ENCODE measurements at places on chromosomes 7 and 10.

DNA sequence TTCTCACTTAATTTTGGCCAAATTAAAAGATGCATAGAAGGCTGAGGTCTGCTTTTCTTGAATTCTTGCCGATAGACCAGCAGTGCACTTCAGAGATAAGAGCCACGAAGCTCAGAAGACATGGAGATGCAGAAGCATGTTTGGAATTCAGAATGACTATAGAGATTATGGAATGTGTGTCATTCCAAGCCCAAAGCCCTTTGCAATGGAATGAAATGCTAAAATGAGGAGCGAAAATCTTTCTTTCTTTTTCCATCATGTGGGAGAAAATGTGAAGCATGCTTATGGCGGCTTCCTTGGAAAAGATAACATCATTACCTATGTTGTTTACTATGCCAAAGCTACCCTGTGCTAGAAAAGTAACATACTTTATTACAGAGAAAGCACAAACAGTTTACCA is 257.0 kb upstream of the RNF32 start:
- no peak for DNase-seq

GRCh38 chr7:99505324-99505662 is 831 bp downstream of the ZKSCAN5 start:
- no peak for DNase-seq

DNA sequence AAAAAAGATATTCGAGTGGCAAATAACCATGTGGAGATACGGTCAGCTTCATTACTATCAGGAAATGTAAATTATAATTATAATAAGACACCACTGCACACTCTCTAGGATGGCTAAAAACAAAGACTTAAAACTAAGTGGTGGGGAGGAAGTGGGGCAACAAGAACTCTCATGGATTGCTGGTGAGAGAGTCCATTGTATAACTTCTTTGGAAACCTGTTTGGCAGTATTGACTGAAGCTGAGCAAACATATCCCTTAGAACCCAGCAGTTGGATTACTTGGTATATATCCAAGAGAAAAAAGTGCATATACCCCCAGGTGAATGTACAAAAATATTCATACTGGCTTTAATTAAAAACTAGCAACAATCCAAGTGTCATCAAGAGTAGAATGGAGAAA is 133.7 kb upstream of the CTBP2 start:
- no peak for DNase-seq

DNA sequence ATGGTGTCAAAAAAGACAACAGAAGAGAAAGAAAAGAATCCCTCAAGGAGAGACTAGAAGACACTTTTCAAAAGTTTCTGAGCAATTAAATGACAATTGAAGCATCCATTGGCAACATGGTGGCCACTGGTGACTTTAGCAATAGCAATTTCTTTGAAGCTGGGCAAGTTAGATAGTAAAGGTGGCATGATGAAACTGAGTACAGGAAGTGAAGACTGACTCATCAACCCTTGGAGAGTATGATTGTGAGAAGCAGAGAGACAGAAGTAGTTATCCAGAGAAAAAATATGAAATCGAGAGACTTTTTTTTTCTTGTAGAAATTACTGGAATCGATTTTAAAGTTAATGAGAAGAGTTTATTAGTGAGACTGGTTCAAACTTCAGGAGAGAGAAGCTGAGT is 52.5 kb downstream of the DGKB start:
- DNase-seq, result no peak

GRCh38 chr7:95180-95862 is 97.0 kb upstream of the FAM20C start:
- DNase-seq, result no peak

GRCh38 chr7:37248396-37248861 is 200.2 kb downstream of the ELMO1 start:
- DNase-seq, result no peak

DNA sequence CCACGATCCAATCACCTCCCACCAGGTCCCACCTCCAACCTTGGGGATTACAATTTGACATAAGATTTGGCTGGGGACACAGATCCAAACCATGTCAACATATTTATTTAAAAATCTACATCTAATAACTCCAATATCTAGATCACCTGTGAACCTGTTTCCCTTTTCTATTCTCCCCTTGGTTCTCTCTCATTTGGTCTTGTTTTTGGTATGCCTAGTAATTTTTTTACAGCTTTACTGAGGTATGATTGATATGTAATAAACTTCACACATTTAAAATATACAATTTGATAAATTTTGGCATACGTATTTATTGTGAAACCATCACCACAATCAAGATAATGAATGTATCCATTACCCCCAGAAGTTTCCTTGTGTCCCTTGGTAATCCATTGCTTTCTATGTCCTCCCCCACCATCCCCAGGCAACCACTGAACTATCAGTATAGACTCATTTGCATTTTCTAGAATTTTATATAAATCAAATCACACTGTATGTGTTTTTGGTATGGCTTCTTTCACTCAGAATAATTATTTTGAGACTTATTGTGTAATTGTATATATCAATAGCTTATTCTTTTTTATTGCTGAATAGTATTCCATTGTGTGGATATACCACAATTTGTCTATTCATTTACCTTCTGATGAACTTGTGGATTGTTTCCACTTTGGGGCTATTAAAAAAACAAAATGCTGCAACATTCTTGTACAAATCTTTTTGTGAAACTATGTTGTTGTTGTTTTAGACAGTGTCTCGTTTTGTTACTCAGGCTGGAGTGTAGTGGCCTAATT is 45.2 kb upstream of the NUB1 start:
- no peak for DNase-seq

DNA sequence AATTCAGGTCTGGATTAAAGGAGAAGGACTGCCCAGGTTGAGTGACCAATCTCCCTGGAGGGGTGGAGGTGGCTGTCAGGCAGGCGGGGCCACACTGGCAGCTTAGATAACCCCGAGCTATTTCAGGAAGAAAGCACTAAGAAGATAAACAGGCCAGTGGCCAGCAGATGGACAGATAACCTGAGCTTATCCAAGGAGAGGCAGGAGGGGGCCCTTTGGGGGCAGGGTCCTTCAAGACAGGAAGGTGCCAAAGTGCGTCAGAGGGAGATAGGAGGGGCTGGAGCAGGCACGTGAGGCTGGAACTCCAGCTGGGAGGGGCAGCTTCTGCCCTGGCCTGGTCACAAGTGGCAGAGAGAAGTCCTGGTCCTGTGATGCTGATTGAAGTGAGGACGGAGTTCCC is 29.8 kb upstream of the PODXL start:
- DNase-seq, result no peak

DNA sequence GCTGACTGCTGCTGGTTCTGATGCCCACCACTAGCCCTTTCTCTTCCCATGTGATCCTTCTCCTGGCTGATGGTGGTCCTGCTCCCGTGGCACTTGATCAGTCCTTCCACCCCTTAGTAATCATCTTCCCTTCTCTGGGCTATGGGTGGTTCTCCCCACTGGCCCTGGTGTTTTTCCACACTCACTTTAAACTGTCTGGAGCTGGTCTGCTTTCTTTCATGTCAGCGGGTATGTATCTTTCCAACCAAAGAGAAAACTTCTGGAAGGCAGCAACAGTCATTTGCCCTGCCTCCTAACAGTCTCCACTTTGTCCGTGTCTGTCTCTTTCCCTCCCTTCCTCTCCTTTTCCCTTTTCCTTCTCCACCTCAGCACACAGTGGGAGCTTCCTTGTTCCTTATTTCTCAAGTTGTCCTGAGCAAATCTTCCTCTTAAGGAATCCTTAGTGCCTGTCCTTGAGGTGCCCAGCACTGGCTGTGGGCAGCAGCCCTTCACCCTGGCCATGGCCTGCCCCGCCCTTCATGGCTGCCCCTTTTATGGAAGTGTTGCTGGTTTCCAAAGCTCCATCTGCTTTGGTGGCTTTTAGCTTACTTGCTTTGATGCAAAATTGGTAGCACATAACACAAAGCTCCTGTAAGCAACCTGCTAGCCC is 189.0 kb downstream of the TCF7L2 start:
- no peak for DNase-seq

- DNase-seq, result no peak
Observed at GRCh38 chr10:50224330-50224952, 26.9 kb downstream of the ASAH2 start.

GRCh38 chr7:96578606-96579005 is 131.0 kb downstream of the SEM1 start:
- DNase-seq, result no peak

DNA sequence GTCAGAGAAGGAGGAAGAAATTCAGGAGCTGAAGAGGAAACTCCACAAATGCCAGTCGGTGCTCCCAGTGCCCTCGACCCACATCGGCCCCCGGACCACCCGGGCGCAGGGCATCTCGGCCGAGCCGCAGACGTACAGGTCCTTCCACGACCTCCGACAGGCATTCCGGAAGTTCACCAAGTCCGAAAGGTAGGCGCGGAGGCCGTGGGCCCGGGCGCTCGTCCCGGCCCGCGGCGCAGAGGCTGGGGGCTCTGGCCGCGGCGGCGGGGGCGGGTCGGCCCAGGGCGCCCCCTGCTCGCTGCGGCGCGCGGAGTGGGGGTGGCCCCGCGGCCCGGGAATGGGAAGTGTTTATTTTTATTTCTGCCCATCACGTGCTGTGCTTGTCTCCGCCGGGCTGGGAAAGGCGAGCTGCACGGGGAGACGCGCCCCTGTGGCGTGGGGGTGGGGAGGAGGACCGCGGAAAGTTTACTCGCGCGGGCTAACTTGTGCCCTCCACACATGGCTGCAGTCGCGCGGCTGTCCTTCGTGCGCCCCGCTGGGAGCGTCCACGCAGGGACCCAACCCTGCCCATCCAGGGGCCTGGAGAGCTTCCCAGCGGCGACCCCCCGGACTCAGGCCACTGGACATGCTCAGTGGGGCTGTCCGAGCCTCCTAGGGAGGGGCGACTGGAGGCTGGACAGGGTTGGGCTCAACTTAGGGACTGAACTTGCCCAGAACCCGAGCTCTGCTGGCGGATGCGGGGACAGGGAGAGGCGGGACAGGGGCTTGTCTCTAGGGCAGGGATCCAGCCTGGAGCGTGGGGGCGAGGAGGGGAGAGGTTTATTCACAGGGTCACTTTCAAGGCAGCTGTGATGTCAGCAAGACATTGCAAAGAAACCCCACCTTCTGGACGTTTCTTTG is 82.6 kb upstream of the PRKG1 start:
- DNase-seq, result no peak

GRCh38 chr7:117750612-117751563 is 122.4 kb downstream of the CTTNBP2 start:
- no peak for DNase-seq

DNA sequence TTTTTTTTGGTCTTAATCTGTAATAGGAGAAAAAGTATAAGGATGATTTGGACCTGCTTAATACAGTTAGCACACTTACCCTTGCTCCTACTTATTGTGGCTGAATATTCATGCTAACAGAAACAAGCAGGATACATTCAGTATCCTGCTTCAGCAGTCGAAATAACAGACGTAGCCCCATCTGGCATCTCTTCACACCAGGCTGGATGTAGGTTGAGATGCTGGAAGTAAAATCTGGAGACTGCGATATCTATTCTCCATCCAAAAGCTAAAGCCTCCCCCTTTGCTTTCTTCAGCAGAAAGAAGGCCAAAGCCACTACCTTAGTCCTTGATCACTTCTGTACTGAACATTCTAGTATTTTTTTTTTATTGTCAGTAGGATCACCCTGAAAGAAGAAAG is 537.4 kb downstream of the AUTS2 start:
- no peak for DNase-seq

DNA sequence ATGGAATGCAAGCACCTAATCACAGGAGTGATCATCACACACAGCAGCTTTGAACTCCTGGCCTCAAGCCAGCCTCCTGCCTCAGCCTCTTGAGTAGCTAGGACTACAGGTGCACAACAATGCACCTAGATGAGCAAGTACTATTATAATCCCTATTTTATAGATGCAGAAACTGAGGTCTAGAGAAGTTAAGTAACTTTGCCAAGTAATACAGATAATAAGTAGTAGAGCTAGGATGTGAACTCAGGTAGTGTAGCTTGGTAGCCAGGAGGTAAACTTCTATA is 33.7 kb downstream of the DNAJC12 start:
- DNase-seq, result no peak

GRCh38 chr7:20385126-20385525 is 54.4 kb downstream of the ITGB8 start:
- no peak for DNase-seq

- DNase-seq, result no peak
Observed at GRCh38 chr7:15845461-15845860, 159.0 kb upstream of the MEOX2 start.

DNA sequence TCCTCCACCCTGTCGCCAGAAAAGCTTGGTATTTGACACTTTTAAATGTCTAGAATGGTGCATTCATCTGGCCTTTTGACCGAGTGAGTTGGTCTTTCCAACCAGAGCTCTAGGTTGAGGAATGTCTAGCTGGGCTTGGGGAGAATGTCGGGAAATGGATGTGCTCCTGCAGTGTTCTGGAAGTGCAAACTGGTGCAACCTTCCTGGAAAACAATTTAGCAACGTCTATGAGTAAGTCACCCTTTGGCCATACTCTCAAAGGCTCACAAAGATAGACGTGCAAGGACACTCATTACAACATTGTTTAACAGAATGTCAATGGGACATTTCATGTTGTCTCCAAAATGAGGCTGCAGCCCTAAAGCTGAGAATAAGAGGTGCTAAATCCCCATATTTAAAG is 12.2 kb upstream of the NMT2 start:
- no peak for DNase-seq

DNA sequence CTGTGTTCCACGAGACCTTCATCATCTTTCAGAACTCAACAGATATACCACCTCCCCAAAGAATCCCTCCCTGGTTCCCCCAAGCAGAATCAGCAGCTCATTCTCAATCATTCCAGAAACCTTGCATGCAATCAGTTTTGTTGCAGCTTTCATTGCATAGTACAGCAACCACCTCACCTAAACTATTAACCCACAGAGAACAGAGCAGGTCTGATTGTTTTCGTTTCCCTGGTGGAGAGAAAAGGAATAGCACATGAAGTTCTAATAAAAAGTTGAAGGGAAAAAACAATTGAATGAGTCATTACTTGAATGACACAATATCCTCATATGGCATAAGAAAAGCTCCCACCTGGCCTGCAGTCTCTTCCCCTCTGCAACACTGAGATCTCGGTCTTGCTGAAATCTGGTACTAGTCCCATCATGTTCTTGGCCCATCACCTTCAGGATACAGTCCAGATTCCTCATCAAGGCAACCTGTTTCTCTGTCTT is 147.1 kb upstream of the GDF10 start:
- DNase-seq, result no peak

DNA sequence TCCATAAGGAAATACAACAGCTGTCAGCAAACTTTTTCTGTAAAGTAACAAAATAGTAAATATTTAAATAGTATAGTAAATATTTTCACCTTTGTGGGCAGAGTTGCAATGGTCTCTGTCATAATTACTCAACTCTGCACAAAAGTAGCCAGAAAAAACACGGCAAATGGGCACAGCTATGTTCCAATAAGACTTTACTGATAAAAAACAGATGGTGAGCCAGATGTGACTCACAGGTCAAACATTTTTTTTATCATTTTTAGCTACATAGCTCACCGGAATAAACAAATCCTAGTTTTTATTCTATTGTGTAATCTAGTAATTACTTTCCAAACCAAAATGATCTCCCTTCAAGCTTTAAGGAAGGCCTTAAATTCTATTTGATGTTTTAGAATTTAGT is 55.3 kb downstream of the NCAPG2 start:
- DNase-seq, result no peak

- no peak for DNase-seq
Observed at GRCh38 chr10:125933693-125934092, 37.3 kb downstream of the FANK1 start.
